BE2C (cell line): ENCODE measurements at places on chromosomes 5 and 9.

GRCh38 chr5:39400713-39401578 lies 23.8 kb downstream of the DAB2 start:
- no peak for DNase-seq

- no peak for DNase-seq
Measured at GRCh38 chr9:124213396-124213795, 44.4 kb upstream of the NEK6 start.

- no peak for DNase-seq
Measured at GRCh38 chr5:11563822-11564221, 340.4 kb downstream of the CTNND2 start.

GRCh38 chr5:171438738-171439137 lies 19.3 kb downstream of the FGF18 start:
- DNase-seq, result no peak

GRCh38 chr5:118195211-118195610 lies 793.1 kb downstream of the DTWD2 start:
- no peak for DNase-seq

- no peak for DNase-seq
Measured at GRCh38 chr5:73867345-73868335, 241.6 kb downstream of the ARHGEF28 start.

DNA sequence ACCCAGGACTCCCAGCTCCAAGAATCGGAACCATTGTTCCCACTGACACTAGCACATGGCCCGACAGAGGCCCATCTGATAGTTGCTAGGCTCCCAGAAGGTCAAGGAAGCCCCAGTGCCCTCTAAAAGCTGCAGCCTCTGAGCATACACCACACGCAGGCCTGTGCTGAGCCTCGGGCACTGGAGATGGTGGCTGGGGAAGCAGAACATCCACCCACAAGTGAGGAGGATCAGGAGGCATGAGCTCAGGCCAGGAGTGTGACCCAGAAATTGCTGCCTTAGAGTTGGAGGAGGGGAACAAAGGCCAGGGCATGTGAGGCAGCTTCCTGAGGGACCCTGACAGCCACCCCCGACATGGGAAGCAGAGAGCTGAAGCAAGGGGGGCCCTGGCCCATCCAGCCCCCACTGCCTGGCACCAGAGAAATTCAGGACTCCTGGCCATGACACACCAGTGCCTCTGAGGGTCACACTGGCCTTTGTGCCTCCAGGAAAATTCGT lies 21.4 kb downstream of the IPPK start:
- no peak for DNase-seq

- no peak for DNase-seq
Measured at GRCh38 chr5:96577909-96578308, 84.3 kb upstream of the CAST start.

DNA sequence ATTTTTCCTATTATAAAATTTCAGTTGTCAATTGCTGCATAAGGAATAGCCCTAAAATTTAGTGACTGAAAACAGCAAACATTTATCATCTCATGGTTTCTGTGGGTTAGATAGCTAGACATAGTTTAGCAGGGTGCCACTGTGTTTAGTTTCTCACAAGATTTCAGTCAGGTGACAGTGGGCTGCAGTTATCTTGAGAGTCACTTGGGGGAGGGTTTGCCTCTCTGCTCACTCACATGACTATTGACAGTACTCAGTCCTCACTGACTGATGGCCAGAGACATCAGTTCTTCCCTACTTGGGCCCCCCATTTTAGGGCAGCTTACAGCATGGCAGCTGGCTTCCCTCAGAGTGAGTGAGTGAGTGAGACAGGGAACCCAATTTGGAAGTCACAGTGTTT lies 42.0 kb downstream of the PBX3 start:
- DNase-seq, result no peak

GRCh38 chr9:28289746-28290145 lies 716.5 kb upstream of the C9orf72 start:
- DNase-seq, result no peak

- no peak for DNase-seq
Measured at GRCh38 chr9:99953861-99954507, 47.5 kb downstream of the STX17 start.

GRCh38 chr5:97043511-97043910 lies 98.9 kb downstream of the LIX1 start:
- no peak for DNase-seq

GRCh38 chr5:123520677-123521247 lies 8.8 kb downstream of the CSNK1G3 start:
- DNase-seq, result no peak

GRCh38 chr5:56307714-56308333 lies 74.7 kb upstream of the ANKRD55 start:
- no peak for DNase-seq

DNA sequence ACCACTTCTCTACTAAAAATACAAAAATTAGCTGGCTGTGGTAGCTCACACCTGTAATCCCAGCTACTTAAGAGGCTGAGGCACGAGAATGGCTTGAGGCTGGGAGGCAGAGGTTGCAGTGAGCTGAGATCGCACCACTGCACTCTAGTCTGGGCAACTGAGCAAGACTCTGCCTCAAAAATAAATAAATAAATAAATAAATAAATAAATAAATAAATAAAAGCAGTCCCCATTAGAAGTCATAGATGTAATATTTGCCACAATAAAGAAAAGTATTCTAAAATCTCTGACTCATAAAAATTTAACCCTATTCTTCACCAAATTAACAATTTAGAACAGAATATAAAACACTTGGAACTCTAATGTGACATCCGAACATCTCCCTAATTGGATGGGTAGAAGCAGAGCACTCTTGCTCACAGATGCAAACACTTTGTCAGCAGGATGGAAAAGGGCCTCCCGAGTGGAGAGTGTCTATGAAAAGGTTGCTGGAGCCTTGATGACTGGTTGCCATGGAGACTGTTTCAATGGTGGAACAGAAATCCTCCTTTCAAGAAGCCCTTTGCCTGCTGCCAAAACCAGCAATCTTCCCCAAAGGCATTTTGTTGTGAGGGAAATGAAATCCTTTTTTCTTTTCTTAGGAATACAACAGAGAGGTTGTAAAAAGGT lies 38.9 kb upstream of the TRAF1 start:
- DNase-seq, result no peak

DNA sequence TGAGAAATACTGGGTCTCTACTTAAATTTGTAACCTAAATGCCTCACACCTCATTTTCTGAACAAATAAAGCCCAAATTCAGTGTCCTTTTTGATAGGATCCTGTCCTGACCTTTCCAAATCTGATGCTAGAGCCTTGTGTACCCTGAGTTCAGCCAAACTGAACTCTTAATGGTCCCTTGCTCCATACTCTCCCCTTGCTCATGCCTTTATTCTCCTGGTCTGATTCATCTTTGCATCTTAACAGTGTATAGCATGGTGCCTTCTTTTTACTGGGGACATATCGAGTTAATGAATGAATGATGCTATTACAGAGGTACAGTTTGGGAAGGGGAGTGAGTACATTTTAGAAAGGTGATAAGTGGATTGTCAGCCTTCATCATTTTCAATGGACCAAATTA lies 9.2 kb downstream of the NSD1 start:
- no peak for DNase-seq

DNA sequence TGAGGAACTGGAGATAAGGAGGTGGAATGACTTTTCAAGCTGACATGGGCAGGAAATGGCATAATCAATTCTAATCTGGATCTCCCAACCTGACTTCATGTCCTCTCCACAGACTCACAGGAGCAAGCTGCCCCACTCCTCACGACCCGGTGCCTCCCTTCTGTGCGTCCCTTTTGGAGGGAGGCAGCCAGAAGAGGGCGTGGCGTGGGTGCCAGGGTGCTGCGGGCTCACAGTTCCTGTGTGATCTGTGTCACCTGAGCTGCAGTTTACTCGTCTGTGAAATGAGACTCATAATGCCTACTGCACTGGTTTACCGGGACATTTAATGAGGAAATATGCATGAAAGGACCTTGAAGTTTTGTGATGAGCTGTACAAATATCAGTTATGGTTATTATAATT lies 207.4 kb downstream of the DAB2IP start:
- DNase-seq, result no peak

DNA sequence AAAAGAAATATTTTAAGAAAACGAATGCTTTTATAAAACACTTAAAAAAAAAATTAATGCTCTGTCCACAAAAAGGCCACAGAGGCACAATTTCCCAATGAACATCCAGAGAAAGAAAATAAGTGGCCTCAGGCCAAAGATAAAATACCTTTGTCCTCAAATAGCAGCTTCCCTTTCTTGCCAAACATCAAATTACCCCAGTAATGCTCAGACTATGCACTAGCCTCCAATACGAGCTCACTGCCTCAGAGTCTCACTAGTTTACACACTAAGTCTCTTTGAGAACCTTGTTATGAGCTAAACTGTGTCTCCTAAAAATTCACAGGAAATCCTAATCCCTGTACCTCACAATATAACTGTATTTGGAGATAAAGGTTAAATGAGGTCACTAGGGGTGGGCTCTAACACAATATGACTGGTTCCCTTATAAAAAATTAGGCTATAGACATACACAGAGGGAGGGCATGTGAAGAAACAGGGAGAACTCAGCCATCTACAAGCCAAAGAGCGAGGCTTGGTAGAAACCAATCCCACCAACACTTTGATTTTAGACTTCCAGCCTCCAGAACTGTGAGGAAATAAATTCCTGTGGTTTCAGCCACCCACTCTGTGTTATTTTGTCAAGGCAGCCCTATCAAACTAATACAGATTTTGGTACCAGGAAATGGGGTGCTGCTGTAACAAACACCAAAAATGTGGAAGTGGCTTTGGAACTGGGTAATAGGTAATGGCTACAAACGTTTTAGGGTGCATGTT lies 4.4 kb downstream of the MPDZ start:
- DNase-seq, result no peak

- DNase-seq, result no peak
Measured at GRCh38 chr5:92394936-92395335, 1011.8 kb upstream of the ARRDC3 start.

GRCh38 chr5:143782588-143783386 lies 29.2 kb upstream of the HMHB1 start:
- DNase-seq, result no peak

GRCh38 chr9:93136011-93136440 lies 2.0 kb upstream of the NINJ1 start:
- DNase-seq, result no peak

DNA sequence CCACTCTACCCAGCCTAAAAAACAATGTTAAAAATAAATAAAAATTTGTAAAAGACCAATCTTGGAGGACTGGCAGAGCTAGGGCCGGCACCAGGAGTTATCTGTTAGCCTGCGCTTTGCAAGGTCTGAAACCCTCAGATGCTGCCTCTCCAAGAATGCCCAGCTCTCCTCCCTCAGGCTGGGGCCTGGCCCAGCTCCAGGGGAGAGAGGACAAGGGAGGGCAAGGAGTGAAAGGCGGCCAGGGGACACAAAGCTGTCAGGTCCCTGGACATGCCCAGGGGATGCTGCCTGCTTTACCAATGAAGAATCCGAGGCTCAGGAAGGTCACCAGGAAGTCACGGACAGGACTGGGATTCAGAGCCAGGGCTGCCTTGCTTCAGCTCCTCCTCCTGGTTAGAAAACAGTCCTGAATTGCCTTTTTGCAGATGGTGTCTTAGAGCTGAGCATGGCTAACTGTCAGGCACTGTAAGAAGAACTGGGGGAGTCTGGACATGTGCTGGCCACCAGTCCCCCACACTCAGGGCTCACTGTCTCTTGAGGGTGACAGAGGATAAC lies 5.5 kb upstream of the N4BP3 start:
- DNase-seq, result no peak

DNA sequence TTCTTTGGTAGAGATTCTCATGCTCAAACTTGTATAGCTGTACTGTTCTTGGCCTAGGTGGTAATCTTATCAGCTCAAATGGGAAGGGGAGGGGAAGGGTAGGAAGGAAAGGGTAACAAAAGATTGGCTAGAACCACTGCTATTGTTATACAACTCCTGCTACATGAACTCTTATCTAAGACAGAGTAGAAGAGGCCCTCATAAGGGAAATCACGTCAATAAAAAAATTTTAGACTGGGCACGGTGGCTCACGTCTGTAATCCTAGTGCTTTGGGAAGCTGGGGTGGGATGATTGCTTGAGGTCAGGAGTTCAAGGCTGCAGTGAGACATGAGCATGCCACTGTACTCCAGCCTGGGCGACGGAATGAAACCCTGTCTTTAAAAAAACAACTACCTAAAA lies 15.9 kb downstream of the STOM start:
- DNase-seq, result no peak

- no peak for DNase-seq
Measured at GRCh38 chr5:179836225-179837019, 15.7 kb downstream of the SQSTM1 start.

DNA sequence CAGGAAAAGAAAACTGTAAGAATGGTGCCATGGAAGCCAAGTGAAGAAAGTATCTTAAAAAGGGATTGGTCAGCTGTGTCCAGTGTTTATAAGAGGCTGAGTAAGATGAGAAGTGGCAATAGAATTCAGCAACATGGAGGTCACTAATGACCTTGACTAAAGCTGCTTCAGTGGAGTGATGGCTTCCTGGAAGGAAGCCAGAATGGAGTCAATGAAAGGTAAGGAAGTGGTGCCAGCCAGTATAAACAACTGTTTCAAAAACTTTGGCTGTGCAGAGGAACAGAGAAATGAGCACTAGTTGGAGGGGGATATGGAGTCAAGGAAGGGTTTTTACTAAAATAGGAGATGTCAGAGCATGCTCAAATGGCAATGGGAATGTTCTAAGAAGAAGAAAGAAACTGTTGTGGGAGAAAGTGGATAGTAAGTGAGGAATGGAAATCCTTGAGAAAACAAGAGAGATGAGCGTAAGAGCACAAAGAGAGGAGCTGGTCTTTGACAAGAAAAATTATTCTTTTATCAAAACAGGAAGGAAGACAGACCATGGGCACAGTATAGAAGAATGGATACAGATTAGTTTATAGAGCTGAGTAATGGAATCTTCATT lies 11.1 kb upstream of the NRG2 start:
- no peak for DNase-seq

GRCh38 chr5:147805030-147805454 lies 22.5 kb upstream of the JAKMIP2 start:
- DNase-seq, result no peak

DNA sequence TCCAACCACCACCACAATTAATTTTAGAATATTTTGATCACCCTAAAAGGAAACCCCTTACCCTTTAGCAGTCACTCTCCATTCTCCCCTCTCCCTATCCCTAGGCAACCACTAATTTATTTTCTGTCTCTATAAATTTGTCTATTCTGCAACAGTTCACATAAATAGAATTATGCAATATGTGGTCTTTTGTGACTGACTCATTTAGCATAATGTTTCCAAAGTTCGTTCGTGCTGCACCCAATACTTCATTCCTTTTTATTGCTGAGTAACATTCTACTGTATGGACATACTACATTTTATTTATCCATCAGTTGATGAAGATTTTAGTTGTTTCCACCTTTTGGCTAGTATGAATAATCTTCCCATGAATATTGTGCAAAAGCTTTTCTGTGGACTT lies 18.2 kb upstream of the CDC20B start:
- DNase-seq, result no peak

GRCh38 chr5:68711293-68712200 lies 382.3 kb upstream of the SLC30A5 start:
- DNase-seq, result no peak

GRCh38 chr9:114076237-114077161 lies 1.6 kb downstream of the AMBP start:
- no peak for DNase-seq

- DNase-seq, result no peak
Measured at GRCh38 chr9:110846215-110846614, 177.6 kb downstream of the MUSK start.
